HFFc6 (cell line): ENCODE measurements at places on chromosomes 12 and 14. TPM values are rescaled to one million over a fixed set of nuclear protein-coding genes. Genes with fewer than 3 reads are reported as not detected.

- DNase-seq: no peak
Observed at GRCh38 chr14:59333235-59333634, 131.9 kb downstream of the GPR135 start.

- DNase-seq: peak; percentile 72
Observed at GRCh38 chr12:8078398-8078797, 3.7 kb upstream of the NECAP1 start.

- no peak for DNase-seq
Observed at GRCh38 chr12:107352347-107353081, 259.2 kb upstream of the CRY1 start.

DNA sequence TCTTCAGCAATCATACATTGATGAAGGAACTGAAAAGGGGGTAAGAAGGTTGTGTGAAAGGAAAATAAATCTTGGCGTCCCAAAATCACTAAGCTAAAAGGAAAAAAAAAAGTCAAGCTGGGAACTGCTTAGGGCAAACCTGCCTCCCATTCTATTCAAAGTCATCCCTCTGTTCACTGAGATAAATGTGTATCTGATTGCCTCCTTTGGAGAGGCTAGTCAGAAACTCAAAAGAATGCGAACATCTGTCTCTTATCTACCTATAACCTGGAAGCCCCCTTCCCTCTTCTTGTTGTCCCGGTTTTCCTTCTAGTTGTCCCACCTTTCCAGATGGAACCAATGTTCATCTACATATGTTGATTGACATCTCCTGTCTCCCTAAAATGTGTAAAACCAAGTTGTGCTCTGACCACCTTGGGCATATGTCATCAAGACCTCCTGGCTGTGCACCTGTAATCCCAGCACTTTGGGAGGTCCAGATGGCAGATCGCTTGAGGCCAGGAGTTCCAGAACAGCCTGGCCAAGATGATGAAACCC is 53.1 kb downstream of the RESF1 start:
- no peak for DNase-seq

DNA sequence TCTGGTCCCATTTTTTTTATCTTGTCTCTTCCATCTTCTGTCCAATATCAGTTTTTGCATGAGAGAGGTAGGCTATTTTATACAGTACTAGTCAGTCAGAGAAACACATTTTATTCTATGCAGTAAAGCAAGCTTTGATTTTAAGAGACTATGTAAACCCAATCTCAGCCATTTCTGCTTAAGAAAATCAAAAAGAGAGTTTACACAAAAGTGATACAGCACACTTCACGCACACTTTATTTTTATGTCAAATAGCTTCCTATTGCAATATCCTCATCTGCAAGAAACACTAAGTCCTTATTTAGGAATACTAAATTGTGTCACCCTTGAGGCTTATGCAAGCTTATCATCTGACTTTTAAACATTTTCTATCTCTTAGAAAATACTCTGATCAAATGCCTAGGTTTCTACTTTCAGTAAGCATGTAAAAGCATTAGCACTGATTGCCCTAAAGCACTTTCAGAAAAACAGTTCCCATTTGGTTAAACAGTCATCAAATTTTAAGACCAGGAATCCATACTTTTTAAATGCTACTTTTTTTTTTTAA is 78.3 kb downstream of the MED13L start:
- DNase-seq: no peak

SERPINA12 gene
- not detected in 3 replicates for total RNA-seq

DNA sequence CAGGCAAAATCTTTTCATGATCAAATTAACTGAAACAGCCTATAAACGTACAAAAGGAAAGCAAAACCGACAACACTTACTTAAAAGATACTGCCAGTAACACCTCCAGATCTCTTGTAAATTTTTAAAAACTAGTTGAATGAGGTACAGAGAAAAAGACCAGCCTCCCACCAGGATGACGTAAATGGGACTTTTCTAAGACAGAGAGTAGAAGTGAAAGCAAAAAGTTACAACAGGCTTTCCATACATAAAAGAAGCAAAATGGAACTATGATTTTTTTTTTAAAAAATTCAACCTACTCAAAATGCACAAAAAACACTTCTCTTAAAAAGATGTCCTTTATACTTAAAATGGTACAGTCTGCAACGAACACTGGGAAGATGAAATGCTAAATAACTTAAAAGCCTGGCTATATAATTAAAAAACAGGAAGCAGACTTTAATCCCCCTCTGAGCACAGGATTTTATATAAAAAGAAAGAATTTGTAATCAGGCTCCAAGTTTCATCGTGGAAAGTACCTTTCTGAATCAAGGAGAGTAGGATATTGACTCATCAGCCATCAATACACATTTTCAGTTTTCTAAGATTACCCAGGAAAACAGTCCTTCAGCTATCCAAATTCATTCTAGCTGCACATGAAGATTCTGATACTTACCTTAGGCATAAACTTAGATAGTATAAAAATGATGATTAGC is 14.2 kb upstream of the MYO1A start:
- DNase-seq: no peak

MAPKAPK5 gene
- 31.7 to 36.9 TPM (median 34.8 TPM) in 3 replicates for total RNA-seq

- DNase-seq: peak; percentile 11
Observed at GRCh38 chr14:99838639-99839134, 45.5 kb downstream of the EML1 start.

- no peak for DNase-seq
Observed at GRCh38 chr14:67863223-67863622, 43.6 kb downstream of the RAD51B start.

DNA sequence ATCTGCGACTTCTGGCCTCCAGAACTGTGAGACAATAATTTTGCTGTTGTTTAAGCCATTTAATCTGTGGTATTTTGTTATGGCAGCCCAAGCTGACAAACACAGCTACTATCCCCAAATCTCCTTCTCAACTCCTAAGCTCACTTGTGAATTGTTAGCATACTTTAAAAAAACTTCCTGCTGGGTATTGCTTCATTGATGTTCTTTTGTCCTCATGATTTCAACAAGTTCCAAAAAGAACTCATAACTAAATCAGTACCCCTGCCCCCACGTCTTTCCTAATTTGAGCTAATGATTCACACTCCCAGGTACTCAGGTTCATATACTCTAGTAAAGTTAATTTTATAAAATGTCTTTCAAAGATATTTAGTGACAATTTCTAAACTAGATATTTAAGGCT is 125.5 kb downstream of the MDGA2 start:
- no peak for DNase-seq

- DNase-seq: peak; percentile 79
Observed at GRCh38 chr12:76259660-76260389, 88.4 kb downstream of the BBS10 start.

GRCh38 chr12:87813476-87814234 is 215.5 kb downstream of the C12orf50 start:
- no peak for DNase-seq

GRCh38 chr12:76340680-76341435 is 7.4 kb downstream of the BBS10 start:
- no peak for DNase-seq

- DNase-seq: no peak
Observed at GRCh38 chr14:95255013-95255412, 64.7 kb downstream of the CLMN start.

- DNase-seq: no peak
Observed at GRCh38 chr12:122721057-122721545, 4.5 kb upstream of the HCAR3 start.
